ENCODE measurements at places on chromosomes 3 and 15.
A peak's percentile ranks its signal among the peaks of the same experiment; 100 is the strongest.

GRCh38 chr3:52123106-52123725 is 31.0 kb downstream of the POC1A start:
- peak; percentile 78 for DNase-seq

DNA sequence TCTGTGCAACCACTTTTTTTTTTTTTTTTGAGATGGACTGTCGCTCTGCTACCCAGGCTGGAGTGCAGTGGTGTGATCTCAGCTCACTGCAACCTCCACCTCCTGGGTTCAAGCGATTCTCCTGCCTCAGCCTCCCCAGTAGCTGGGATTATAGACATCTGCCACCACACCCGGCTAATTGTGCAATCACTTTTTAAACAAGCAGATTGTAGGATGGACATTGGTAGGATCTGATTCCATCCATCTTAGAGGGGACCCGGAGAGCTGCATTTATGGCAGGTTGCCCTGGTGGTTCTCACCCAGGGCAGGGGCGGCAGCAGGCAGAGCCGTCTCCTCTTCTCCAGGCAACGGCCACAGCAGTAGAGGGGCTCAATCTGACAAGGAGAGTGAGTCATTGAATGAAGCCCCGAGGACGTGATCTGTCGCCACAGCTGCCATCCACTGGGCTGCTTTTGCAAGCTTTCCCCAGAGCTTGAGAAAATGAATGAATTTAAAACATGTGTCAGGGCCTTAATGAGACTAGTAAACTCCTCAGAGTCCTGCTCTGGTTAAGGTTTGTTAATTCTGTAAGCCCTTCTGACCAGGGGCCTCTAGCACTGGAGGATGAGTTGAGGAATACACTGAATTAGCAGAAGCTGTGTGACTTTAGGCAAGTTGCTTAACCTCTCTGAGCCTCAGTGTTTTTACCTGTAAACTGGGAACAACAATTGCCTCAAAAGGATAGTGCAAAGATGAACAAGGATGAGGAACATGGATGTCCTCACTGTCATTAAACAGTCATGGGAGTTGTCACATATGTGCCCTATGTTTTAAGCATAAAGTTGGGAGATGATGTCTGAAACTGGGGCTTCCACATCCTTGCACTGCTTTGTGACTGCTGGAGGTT is 129.1 kb downstream of the ASB7 start:
- no peak for DNase-seq

DNA sequence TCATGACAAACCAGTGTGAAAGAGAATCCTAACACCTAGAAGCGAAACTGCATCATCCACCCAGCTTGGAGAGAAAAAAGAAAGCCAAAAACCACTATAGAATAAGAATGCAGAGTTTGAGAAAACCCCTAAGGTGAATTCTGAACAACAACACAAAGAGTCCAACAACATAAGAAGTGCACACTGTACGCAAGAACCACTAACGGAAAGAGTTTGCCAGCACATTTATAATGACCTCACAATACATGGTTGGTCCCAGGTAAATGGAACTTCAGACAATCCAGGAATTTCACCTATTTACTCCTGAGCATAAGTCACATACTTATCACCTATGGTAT is 128.3 kb upstream of the BHLHE40 start:
- DNase-seq = no peak

GRCh38 chr3:177069514-177070329 is 127.6 kb downstream of the TBL1XR1 start:
- no peak for DNase-seq

GRCh38 chr15:67385971-67386370 is 131.4 kb downstream of the IQCH start:
- no peak for DNase-seq

DNA sequence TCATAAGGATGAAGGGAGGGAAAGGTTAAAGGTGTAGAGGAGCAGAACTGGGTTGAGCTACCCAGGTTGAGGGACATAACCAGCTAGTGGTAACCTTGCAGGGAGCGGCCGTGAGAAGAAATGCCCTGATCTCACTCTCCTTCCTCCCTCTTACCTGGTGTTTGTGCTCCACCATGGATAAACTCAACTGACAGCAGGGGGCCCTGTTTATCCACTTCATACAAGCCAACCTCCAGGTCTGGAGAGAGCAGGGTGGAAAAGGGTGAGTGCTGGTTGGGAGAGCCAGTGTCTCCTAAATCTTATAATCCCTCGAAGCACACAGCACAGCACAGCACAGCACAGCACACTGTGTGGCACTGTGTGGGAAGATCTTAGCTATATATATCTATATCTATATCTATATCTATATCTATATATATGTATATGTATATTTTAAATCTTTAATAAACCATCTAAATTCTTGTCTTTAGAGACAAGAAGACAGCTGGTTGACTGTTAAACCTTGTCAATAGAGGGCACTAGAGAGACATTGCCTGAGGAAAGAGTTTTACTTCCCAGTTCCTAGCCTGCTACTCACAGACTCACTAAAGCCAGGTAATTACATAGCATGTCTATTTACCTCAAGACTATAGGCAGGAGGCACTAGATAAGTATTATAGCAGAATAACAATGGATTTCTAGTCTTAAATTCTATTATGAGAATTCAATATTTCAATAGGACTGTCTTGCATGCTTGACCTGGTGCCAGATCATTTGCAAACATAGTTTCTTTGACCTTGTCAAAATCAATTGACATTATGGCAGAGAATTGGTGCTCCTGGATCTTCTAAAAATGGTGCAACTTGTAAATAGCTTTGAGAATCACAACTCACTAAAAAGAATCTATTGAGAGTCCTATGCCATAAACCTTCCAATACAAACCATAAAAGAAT is 21.7 kb upstream of the FMN1 start:
- DNase-seq = peak; percentile 71

- no peak for DNase-seq
Observed at GRCh38 chr15:29511663-29512062, 242.0 kb upstream of the NSMCE3 start.

DNA sequence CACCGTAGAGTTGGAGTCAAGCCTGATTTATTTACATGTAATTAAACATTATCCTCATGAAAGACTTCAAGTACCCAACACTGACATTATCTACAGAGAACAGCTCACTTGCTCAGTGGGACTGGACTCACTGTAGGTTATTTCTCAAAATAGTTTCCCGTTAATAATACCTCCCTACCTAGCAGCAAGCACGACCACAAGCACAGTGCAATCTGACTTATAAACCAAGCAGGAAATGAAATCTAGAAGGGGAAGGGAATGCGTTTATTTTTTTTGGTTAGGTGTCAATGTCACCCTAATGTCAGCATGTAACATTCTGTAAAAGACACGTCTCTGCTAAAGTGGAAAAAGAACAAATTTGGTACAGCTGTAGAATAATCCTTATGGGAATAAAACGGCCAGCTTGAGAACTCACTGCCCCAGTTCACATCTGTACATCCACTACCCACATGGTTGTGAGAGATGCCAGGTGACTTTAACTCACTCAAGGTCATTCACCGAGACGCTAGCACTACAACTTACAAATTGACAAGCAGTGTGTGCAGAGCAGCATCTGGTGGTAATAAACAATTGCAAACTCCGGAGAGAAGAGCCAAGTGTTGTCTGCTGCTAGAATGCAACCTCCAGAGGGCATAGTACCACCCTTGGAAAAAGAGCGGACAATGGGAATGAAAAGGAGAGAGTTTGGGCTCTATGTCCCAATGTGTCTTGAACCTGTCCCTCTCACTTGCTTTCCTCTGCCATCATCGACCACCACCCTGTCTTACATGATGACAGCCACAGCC is 242.5 kb downstream of the CADPS start:
- no peak for DNase-seq

GRCh38 chr15:41944313-41944940 is 27.9 kb downstream of the EHD4 start:
- no peak for DNase-seq

- DNase-seq = no peak
Observed at GRCh38 chr15:85059734-85060133, 78.1 kb downstream of the PDE8A start.

DNA sequence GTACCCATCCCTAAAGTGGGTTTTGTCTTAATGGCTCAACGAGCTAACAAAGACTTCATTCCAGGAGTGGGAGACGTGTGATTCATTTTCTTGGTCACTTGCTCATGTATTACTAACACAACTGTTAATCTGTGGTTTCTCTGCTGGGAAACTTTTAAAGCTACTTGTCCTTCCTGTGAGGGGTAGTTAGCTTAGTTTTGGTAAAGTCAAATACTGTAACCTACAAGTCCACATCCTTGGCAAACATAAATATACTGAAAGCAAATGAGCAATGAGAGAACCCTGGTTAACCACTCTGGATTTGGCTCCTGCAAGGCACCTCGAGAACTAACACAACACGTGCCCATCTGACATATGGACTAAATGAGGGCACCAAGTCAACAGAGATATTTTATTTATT is 19.9 kb downstream of the NOX5 start:
- DNase-seq = peak; percentile 39

DNA sequence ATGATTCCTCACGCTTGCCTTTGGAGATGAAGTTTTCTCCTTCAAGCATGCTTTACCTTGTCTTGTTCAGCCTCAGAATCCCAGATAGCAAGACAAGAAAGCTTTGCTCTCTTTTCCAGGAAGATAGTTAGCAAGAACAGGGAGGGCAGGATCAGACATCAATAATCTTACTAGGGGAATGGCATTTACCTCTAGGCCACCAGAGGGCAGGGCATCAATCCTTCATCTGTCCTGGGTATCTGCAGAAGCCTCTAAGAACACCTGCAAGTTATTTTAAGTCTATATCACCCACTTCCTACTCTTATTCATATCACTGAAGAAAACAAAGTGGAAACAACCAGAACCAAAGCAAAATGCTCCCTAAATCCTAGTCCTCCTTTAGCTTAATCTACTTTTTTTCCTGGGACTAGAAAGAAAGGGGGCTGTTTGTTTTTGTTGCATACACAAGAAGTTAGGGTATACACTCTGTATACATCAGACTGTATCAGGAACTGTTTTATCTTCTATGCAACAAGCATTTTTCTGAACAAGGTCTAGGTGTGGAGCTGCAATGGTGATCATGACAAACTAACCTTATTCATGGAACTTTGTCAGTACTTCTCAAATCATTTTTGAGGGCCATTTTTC is 862.5 kb downstream of the CADM2 start:
- DNase-seq = peak; percentile 6

GRCh38 chr15:47819158-47819557 is 101.9 kb downstream of the SEMA6D start:
- DNase-seq = no peak

Data from suppressor macrophage treated with lipopolysaccharide for 1 hour (primary cell).